Activated naive CD8-positive, alpha-beta T cell treated with anti-CD3 and anti-CD28 coated beads, Interleukin-2, amount 10 ng/mL, durations not matched to agents 7 days and 5 days (primary cell): ENCODE measurements at places on chromosomes 6 and 20. TPM values are rescaled to one million over a fixed set of nuclear protein-coding genes. Genes with fewer than 3 reads are reported as not detected.

The CARMIL1 gene
- 6.8 TPM for total RNA-seq

The GNRH2 gene
- total RNA-seq: 0.85 TPM

The SLC17A1 gene
- not detected for total RNA-seq

The SNRPB2 gene
- total RNA-seq: 73.0 TPM

The CST1 gene
- not detected for total RNA-seq

The RAET1G gene
- total RNA-seq: not detected

The SAPCD1 gene
- total RNA-seq: 13.1 TPM

The ATP6V1G2 gene
- total RNA-seq: 5.5 TPM

The CYP39A1 gene
- not detected for total RNA-seq

The E2F1 gene
- 68.4 TPM for total RNA-seq

The PROKR2 gene
- not detected for total RNA-seq

The PPP1R14C gene
- total RNA-seq: not detected

The MOG gene
- total RNA-seq: not detected

The SYCP2 gene
- 13.4 TPM for total RNA-seq

The ASCC3 gene
- 59.6 TPM for total RNA-seq

The MAK gene
- total RNA-seq: not detected

The SIRPD gene
- total RNA-seq: 0.30 TPM

The MUC22 gene
- total RNA-seq: not detected

The RRBP1 gene
- total RNA-seq: 51.0 TPM
